SK-MEL-5 (cell line): ENCODE measurements at places on chromosomes 7 and 10.

DNA sequence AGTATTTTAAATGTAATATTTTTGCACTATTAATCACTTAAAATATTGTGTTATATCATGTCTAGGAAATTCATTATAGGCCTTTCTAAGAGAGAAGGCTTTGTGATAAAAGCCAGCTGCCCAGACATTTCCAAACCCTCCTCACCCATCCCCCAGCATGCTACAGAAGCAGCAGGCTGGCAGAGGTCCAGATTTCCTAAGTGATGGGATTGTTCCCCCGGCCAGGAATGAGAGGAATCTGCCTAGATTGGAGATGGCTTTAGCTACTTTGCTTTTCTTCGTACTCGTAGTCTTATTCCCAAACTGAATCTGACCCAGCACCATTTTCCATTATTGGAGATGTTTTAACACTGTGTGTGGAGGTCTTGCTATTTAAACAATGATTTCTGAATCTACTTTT is 29.4 kb downstream of the CDK14 start:
- DNase-seq = peak; percentile 39

DNA sequence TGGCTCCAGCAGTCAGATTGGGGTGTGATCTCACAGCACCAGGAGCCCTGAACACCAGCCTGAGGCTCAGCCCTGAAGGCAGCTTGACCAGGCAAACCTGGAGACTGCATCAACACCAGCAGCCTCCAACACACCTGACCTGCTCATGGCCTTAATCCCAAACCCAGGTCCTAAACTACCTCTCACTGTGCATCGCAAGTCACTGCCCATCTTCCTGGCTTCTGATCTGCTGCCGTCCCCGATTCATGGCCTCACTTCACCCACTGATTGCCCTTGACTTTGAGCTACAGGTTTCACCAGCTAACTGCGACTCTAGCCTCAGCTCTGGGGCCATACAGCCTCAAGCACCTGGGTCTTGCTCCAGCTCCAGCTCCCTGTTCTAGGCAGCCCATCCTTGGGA is 49.1 kb downstream of the PARP12 start:
- no peak for DNase-seq

DNA sequence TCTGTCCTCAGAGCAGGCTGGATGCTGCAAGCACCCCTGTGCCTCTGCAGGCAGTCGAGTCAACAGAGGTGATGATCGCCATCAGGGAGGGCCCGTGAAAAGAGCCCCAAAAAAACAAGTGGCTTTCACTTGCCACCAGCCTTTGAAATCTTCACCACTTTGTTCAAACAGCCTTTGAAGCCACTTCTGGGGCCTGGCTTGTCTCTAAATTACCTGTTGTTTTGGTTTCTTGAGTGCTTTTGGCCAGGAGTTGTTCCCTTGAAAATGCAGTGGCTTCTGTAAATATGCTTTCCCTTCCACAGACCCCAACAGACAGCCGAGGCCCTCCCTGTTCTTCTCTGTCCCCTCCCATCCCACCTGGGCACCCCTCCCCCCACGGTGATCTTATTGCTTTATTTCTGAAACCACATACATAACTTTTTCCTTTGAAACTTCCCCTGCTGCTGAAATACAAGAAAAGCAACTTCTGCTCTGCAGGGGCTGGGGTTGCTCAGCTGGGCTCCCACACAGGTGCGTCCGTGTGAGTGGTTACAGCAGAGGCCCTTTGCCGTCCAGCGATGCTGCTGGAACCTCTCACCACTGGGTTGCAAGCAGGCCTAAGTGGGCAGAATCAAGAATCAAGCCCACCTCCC is 283.8 kb upstream of the SHH start:
- DNase-seq = no peak

DNA sequence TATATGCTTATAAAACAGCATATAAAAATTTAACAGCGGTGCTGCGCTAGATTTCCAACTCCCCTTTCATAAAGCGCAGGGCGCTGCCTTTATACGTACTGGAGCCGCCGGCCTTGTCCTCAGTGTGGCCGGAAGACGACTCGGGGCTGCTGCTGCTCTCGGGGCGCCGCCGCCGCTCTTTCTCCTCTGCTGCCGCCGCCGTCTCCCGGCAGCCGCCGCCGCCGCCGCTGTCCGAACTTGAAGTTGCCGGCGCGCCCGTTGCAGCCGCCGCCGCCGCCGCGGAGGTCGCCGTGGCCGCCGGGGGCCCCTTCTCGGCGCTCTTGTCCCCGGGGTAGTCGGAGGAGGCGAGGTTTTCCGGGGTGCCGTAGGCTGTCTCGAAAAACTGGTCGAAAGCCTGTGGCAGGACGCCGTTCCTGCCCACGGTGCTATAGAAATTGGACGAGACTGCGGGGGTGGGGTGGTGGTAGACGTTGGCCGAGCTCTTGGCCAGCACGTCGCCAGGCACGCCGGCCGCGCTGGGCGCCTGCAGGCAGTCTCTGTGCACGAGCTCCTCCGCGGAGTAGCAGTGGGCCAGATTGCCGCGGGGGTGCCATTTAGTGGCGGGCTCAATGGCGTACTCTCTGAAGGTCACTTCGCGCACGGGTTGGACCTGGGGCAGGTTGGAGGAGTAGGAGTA is 557 bp downstream of the HOXA11 start:
- no peak for DNase-seq

DNA sequence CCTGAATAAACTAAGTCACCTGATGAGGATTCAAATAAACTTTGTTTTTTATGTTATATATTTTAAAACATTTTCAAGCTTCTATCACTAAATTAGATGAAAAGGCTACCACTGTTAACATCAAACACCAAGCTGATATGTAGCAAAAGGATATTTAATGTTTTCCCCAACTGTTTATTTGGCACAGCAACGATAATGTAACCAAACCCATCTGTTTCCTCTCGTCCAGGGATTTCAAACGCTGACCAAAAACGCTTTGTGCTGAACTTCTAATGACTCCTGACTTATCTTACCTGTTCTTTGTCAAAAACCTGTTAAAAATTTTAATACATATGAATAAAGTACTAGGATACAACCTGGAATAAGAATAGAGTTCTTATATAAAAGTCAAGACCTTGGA is 30.5 kb downstream of the DCLRE1A start:
- DNase-seq = no peak

GRCh38 chr7:41205600-41205999 is 497.3 kb downstream of the INHBA start:
- no peak for DNase-seq

GRCh38 chr10:59891936-59892335 is 14.4 kb downstream of the CCDC6 start:
- no peak for DNase-seq

- DNase-seq = no peak
These were observed 259.0 kb downstream of the CXCL12 start for GRCh38 chr10:44125879-44126278.

GRCh38 chr7:16762177-16762576 is 8.6 kb downstream of the TSPAN13 start:
- DNase-seq = no peak

- DNase-seq = no peak
These were observed 129.6 kb upstream of the RNF32 start for GRCh38 chr7:156510966-156511365.

DNA sequence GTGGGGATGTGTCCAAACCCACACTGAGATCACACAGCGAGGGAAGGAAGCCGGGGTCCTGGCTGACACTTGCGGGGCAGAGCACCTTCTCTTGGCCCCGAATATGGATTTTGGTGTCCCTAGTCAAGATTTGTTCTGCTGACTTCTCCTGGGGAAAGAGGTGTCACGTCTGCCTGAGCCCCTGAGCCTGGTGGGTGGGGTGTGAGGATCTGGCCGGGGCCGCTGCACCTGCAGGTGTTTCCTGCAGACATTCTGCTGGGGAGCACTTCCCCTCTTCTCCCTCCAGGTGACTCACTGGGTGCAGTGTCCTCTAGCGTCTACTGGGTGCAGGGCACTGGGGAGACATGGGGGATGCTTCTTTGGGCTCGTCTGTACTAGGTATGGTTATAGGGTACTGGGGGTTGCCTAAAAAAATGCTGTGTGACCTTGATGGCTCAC is 99.2 kb downstream of the GRK5 start:
- DNase-seq = no peak

DNA sequence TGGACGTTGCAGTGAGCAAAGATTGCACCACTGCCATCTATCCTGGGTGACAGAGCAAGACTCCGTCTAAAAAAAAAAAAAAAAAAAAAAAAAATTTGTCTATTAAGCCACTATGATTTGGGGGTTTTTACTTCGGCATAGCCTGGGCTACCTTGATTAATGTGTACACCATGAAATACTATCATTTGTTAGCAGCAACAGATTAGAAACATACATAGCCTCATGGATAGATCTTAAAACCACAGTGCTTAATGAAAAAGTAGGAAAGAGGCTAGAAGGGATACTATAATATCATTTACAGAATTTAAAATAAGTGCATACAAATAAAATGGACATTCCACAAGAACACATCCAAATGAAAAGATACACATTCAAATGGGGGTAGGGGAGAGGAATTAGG is 77.3 kb upstream of the IL6 start:
- DNase-seq = no peak

- DNase-seq = no peak
These were observed 77.5 kb upstream of the HABP2 start for GRCh38 chr10:113475381-113475807.

DNA sequence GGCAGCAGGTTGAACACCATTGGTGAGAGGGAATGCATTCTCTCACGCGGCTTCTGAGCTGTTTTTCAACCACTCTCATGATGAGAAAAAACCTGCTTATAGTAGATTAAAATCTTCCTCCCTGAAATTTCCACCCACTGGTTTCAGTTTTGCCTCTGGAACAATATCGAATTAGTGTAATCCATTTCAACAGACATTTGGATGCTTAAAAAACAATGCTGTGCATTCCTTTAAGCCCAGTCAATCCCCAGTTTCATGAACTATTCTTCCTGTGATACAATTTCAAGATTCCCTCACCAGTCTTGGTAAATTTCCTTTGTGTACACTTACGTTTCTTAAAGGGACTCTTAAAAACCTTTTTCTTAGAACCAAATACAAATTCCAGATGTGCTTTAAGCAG is 89.6 kb downstream of the ITIH5 start:
- no peak for DNase-seq

DNA sequence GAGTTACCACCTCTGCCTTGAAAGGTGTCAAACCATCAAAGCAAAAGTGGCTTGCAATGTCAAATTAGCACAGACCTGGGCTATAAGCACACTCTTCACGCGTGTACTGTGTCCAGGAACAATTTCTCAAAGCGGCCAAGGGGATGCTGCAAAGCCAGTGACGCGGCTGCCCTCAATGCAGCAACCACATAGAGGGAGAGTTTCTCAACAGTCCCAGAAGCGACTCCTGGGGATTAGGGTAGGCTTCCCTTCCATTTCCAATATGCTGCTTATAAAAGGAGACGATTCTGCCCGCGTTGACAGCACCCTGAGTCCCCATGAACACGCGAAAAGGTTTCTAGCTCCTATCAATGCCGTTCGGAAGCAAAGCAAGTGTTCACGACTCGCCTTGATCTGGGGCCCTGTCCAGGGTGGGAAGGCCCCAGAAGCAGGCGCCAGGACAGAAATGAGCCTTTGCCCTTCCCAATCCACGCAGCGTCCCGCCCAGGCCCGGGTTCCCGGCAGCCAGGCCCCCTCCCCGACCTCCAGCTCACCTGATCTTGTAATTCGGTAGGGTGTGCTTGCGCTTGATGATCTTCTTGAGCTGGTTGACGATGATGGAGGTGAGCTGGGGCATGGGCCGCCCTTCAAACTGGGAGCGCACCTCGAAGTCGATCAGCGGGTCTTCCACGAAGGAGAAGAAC is 1.3 kb downstream of the PDZD8 start:
- peak; percentile 24 for DNase-seq

DNA sequence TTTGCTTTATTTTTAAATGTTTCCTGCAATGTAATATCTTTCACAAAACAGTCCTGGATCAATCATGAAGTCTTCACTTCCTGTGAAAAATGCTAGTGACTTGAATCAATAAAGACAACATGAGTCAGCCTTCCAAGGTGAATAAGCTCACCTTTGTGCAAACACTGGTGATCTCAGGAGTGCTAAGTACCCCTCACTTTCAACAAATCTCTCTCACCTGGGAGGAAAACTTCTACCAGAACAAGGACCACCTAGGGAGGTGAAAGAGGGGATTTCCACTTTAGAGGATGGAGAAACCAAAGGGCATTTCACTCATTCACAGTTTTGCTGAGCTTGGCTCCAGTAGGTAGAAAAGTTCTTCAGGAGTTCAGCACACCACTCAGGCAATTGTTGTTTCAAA is 64.8 kb downstream of the CALD1 start:
- DNase-seq = no peak

GRCh38 chr7:37433166-37433565 is 15.5 kb downstream of the ELMO1 start:
- peak; percentile 46 for DNase-seq

- no peak for DNase-seq
These were observed 105.3 kb downstream of the GPR158 start for GRCh38 chr10:25280076-25280475.

DNA sequence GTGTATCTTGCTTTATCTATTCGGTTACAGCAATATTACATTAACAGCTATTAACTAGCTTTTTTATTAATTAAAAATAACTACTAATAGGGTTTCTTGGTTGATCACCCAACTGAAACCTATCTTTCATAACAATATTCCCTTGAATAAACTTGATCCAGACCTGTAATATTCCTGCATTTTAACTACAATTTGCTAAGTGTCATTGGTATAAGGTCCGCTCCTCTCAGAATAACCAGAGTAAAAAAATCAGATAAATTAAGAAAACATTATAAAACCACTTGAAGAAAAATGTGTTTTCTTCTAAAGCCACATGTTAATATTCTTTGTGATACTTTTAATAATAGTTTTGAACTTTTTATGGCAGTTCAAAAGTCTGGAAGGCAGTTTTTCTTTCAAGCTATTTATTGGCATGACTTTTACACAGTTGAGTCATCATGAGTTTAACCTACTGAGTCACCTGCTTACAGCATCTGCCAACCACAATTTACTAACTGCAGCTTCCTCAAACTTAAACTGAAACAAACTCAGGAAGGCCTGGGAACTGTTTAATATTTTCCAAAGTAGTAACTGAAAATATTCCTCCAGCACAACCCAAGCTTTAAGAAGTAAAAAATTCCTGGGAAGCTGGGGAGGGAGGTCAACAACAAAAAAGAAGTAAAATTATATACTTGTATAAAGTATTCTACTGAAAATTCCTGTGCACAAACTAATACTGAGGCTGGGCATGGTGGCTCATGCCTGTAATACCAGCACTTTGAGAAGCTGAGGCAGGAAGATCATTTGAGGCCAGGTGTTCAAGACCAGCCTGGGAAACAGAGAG is 103.2 kb downstream of the NRBF2 start:
- DNase-seq = peak; percentile 50

- DNase-seq = peak; percentile 43
These were observed 76.1 kb upstream of the CPXM2 start for GRCh38 chr10:123967626-123968243.
